ENCODE measurements at places on chromosomes 4 and X.

DNA sequence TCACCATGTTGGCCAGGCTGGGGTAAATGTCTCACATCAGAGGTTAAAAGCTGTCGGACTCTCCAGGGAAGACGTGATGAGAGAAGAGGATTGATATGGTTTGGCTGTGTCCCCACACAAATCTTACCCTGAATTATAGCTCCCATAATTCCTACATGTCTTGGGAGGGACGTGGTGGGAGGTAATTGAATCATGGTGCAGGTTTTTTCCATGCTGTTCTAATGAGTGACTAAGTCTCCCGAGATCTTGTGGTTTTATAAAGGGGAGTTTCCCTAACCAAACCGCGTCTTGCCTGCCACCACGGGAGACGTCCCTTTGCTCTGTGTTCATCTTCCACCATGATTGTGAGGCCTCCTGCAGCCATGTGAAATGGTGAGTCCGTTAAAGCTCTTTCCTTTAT lies 64.4 kb downstream of the ASMT start:
- no peak for DNase-seq

DNA sequence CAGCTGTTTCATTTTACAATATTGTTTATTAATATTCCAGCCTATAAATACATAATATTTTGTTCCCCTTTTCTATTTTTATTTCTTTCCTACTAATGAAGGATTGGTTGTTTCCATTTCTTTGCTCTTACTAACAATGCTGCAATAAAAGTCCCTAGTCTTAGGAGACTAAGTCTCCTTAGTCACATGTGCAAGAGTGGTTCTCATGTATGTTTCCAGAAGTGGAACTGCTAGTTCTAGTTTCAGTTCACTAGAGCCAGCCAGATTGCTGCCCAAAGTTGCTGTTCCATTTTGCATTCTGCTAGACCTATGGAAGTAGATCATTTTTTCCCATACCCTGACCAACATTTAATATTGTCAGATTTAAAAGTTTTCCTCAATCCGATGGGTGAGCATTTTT lies 44.3 kb downstream of the CNGA1 start:
- DNase-seq = no peak

DNA sequence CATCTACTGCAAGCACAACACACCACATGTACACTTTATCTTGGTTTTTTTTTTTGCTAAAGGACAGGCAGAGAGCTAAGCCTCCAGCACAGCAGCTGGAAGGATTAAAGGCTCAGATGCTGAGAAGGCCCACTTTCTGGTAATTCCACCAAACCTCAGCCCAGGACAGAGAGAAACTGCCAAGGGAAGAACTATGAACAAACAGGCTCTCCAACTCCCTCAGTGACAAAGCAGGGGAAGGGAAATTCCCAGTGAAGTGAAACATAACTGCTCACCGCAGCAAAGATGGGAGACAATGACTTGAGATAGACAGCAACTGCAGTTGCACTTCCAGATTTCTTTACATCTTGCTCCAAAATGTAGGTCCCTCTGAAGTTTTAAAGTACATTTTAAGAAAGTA lies 4.8 kb downstream of the PROM1 start:
- no peak for DNase-seq

- no peak for DNase-seq
These were observed 94.2 kb downstream of the GPAT3 start for GRCh38 chr4:83629945-83630721.

- DNase-seq = no peak
These were observed 36.3 kb upstream of the GRPR start for GRCh38 chrX:16087076-16087475.

- DNase-seq = no peak
These were observed 17.2 kb downstream of the HMGB2 start for GRCh38 chr4:173317004-173317403.

DNA sequence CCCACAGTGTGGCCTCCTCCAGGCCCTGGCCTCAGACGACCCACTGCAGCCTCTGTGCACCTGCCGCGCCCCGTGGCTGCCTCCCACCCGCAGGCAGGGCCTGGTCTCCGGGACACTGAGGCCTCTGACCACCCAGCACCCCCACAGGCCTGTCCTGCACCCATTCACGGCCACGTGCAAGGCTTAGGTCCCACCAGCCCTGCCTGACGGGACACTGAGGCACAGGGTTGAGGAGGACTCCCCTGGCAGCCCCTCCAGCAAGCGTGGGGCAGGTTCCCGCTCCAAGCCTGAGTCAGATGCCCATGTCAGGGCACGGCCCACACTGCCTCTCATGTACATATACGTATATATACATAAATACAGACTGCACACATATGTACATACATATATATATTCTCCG lies 23.5 kb downstream of the NELFA start:
- DNase-seq = no peak

- DNase-seq = no peak
These were observed 803.8 kb upstream of the AMOT start for GRCh38 chrX:113644426-113644825.

GRCh38 chr4:76377911-76378310 lies 43.0 kb downstream of the CCDC158 start:
- peak; percentile 14 for DNase-seq

GRCh38 chr4:151675411-151675971 lies 85.3 kb downstream of the GATB start:
- DNase-seq = no peak

DNA sequence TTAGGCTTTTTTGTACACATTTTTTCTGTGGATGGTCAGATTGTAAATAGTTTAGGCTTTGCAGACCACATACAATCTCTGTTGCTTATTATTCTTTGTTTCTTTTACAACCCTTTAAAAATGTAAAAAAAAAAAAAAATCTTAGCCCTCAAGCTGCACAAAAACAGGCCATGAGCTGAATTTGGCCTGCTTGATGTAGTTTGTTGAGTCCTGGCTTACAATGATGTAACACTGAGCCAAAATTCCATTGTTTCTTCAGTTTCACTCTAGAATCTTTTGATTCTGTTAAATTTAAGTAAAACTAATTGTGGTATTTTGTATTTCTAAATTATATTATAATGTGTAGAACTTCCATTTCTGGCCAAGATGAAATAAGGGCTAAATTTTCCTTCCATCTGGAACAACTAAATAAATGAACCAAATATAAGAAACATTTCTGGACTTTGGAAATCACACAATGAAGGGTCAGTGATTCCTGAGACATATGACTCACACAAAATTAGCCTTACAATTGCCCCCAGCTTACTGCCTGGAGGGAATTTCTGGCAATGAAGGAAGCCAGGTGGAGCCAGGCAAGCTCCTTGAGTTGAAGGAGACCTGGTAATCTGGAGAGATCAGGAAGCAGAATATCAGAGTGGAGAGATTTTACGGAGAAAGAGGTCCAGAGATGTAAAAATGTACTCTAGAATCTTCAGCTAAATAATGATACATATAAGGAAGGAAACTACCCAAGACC lies 29.8 kb downstream of the IQCM start:
- DNase-seq = no peak

DNA sequence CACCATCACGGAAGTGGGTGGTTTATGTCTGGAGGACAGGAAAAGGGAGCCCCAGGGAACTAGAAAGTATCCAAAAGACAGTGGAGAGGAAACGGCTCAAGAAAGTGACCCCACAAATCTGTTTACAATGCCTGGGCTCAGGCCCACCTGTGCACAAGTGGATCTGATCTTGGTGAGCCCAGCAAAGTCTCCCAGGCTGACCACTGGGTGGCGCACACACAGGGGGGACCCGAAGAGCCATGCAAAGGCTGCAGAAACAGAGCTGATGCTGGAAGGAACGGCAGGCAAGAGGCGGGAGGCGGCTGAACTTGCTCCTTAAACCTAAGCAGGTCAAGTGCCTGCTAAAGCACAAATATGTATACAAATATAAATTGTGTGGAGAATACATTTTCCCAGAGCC lies 9.6 kb downstream of the HAUS7 start:
- peak; percentile 32 for DNase-seq

- DNase-seq = no peak
These were observed 31.0 kb downstream of the NSDHL start for GRCh38 chrX:152861826-152862225.

GRCh38 chr4:41692717-41693345 lies 55.7 kb downstream of the PHOX2B start:
- peak; percentile 30 for DNase-seq

Measured in germinal center (tissue), 1 donor.